ENCODE measurements at places on chromosomes 2 and 18.

DNA sequence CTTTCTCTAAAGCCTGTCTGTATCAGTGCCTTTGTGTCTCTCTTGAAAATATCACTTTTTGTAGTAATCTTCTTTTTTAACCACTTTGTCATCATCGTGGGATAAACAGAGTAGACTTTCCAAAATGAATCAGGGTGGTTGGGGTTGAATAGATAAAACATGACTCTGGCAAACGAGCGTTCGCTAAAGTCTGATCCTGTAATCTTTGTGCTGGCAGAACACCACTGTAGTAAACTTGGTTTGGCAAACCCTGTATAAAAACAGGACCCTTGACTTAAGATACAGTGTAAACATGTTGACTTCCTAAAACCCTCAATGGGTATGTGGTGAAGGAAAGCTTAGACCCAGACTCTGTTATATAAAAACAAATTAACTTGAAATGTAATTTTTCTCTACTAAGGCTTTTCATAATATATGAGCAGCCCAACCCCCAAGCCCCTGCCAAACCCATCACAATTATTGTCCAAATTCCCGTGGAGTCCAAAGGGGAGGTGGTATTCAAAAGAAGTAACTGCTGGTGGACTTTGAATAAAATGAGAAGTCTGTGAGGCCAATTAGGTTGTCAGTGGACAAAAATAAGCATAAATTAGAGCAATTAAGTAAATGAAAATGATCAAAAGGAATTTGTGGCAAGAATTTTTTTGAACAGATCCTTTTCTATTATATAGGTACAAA lies 52.2 kb downstream of the COLEC12 start:
- no peak for DNase-seq

GRCh38 chr2:554444-554843 lies 122.8 kb downstream of the TMEM18 start:
- DNase-seq, result no peak

DNA sequence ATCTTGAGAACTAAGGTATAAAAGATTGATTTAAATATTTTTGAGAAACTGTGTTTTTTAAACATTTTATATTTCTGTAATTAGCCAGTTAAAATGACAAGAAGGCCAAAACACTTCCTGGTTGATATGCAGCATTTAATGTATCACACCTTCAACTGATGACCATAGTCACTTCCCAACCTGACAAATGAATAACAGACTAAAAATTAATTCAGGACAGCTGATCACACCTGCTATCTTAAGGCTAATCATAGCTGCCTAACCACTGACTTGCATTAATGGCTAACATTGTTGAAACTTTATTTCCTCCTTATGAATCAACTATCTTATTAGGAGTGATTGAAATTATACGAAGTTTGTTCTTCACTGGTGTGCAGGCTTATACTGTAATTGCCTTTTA lies 125.8 kb upstream of the MSTN start:
- no peak for DNase-seq

DNA sequence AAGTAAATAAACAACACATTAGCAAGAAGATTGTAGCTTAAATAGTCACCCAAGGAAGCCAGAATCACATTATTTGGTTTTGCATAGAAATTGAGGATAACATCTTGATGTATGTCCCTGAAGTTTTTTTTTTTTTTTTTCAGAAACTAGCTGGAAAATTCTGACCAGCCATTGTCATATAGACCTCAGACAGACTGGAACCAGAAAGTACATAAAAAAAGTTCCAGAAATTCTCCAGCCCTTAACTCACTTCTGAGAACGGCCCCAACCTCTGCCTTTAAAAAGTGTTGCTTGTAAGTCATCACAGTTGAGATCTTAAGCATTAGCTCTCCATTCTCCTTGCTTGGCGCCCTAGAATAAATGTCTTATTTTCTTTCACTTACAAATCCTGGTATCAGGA lies 350.5 kb downstream of the CCDC85A start:
- no peak for DNase-seq

GRCh38 chr2:152354909-152355308 lies 19.9 kb downstream of the FMNL2 start:
- no peak for DNase-seq

- DNase-seq, result no peak
Measured at GRCh38 chr18:72360634-72361033, 183.5 kb downstream of the CBLN2 start.

- DNase-seq, result no peak
Measured at GRCh38 chr18:59123588-59124369, 15.9 kb upstream of the SEC11C start.

- no peak for DNase-seq
Measured at GRCh38 chr2:54638774-54639187, 84.7 kb upstream of the EML6 start.

DNA sequence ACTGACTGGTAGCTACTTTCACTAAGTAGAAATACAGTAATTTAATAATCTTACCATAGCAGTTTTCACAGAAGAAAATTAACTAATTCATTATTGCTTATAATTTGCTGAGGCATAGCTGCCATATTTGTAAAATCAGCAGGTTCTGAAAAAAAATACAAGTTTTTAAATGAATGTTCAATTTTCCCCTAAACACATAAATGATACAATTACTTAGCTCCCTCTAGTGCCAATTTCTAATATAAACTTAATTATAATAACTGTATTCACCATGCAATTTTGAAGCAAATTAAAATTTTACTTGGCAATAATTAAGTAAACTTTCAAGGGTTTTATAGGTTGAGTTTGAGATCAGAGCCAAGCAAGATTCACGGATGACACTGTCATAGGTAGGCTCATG lies 1321.6 kb upstream of the ACVR2A start:
- DNase-seq, result no peak

- DNase-seq, result no peak
Measured at GRCh38 chr2:143085125-143085784, 44.0 kb upstream of the ARHGAP15 start.

DNA sequence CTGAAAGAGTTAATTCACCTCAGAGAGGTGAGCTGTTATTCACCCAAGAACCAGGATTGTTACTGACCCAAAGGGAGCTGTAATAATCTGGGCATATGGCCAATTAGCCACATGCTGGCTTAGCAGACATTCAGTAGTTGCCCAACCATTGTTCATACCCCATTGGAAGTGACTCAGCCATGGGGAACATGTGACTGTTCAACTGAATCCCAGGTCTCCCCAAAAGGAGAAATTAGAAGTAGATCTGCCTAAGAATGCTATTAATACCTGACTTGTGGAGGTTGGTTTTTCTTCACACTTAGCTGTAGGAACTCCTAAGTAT lies 272.6 kb upstream of the UBE2E3 start:
- DNase-seq, result no peak

DNA sequence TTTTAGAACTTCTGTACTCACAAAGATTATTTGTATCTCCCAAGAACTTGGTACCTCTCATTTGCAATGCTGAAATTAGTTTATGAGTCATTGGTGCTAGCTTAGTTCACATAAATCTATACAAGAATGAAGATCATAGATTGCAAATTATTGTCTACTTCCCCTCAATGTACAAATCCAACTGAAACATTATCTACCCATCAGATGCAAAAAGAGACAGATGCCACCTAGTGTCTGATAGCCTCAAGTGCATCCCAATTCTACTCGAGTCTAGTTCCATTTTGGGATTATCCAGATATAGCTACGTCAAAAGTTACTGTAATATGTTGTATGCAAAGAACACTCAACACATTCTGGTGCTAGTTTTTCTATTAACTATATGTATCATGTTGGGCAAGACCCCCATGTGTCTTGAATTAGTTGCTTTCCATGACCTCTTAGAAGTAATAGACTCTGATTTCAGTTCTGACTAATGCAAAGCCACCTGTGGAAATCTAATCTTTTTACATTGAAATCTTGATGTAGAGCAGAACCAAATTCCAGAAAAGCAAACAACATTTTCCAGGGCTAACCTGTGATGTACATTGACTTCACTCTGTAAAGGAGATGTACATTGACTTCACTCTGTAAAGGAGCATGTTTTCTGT lies 210.0 kb downstream of the RBM43 start:
- DNase-seq, result no peak

- DNase-seq, result no peak
Measured at GRCh38 chr18:38923126-38923525, 1357.5 kb upstream of the CELF4 start.

GRCh38 chr2:18848646-18849045 lies 259.3 kb upstream of the NT5C1B start:
- DNase-seq, result no peak

GRCh38 chr2:75022516-75022915 lies 64.1 kb downstream of the POLE4 start:
- no peak for DNase-seq

DNA sequence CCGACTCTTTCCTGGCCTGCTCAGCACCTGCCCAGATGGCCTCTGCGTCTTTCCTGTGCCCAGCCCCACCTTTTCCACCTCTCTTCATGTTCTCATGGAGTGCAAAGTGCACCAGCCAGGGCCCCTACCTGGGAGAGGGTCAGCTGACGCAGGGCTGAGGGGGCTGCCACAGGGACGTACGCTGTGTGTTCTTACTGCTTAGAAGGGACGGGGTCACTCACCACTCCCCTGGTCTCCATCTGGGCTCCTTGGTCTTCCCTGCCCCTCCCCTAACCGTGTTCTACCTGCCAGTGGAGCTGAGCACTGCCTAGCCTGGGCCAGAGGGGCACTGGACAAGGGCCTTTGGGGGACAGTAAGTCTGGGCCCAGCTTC lies 8.6 kb downstream of the ERFE start:
- DNase-seq, result no peak

DNA sequence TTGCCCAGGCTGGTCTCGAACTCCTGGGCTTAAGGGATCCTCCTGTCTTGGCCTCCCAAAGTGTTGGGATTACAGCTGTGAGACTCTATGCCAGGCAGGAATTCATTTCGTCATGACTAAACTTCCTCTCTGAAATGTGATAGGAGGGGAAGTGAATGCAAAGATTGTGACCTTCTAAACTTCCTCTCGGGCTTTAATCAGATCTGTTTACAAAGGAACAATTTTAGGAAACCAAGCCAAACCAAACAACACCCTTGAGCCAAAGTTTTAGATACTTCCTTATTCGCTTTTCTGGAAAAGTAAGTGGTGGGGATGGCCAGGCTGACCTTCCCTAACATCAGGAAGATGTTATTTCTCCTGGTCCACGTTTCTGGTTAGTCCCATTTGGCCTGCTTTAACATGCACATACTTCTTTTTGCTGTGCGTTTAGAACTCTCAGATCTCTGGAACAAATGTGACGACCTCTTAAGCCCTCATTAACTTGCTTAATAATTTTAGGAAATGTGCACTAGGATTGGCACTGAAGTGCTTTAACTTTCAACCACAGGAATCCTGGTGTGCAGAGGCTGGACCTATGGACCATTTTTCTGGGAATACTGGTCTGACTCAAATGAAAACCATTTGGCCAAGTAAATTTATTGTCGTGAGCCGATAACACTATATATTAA lies 33.2 kb upstream of the YES1 start:
- no peak for DNase-seq

- DNase-seq, result no peak
Measured at GRCh38 chr2:124027182-124027581, 2.1 kb downstream of the CNTNAP5 start.

GRCh38 chr18:37779220-37779619 lies 213.6 kb upstream of the CELF4 start:
- DNase-seq, result no peak

DNA sequence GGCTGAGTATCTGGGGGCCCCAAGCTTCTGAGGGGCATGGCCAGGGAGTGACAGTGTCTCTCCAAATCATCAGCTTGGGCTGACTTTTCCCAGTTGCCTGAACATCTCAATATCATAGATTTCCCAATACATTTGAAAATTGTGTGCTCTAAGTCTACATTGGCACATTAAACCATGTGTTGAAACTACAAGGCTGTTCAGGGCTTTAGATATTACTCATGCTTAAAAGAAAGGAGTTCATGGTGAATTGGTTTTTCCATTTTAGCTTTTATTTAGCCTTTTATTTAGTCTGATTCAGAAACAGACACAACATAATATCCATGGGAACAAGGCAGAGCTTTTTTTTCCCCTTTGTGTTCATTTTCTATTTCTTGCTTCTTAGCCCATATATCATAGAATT lies 49.9 kb upstream of the GALR1 start:
- no peak for DNase-seq

GRCh38 chr2:72062336-72062735 lies 85.3 kb downstream of the CYP26B1 start:
- DNase-seq, result no peak

DNA sequence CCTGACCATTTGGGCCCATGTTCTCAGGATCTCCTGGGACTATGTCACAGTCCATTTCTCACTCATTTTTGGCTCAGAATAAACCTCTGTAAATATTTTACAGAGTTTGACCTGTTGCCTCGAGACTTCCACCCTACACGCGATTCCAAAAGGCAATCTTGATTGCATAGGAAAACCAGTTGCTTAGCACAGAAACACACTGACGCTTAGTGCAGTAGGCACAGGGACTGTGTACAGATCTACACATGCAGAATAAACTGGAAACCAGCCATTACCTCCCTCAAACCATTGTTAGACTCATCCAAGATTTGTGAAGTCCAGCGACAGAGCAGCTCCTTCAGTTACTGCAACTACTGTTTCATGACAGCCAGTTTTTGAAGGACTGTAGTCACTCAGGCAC lies 73.0 kb downstream of the NCKAP5 start:
- no peak for DNase-seq

DNA sequence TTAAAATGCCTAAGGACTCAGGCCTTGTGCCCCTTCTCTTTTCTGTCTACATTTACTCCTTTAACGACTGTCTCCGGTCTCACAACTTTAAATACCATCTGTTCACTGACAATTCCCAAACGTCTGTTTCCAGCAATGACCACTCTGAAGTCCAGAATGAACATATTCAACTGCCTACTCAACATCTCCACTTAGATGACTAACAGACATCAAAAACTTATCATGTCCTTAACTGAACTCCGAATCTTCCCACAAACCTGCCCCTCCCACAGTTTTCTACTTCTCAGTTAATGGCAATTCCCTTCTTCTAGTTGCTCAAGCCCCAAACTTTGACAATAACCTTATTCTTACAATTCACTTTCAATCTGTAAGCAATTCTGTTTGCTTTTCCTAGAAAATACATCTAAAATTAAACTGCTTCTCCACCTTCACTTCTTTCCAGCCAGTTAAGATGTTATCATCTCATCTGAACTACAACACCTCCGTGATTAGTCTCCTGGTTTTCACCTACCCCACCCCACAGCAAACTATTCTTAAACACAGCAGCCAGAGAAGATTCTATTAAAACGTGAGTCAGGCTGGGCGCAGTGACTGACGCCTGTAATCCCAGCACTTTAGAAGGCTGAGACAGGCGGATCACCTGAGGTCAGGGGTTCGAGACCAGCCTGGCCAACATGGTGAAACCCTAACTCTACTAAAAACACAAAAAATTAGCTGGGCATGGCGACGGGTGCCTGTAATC lies 2.8 kb downstream of the C1D start:
- no peak for DNase-seq

DNA sequence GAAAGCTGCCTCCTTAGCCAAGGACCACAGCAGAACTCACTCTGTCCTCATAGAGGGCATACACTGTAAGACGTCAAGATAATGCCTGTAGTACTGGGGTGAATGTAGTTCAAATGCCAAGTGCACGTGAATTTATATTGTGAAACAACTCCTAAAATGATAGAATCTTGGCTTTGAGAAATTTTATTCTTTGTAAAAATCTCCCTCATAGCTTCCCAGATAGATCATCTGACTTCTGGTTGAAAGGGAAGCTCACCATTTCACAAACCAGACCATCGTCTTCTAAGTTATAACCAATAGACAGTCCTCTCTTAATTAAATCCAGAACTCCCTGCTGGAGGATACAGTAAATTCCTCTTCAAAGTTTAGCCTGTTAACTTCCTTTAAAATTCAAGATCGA lies 110.9 kb upstream of the MSTN start:
- no peak for DNase-seq
